ENCODE measurements at places on chromosomes 3 and 15.
A peak's percentile ranks its signal among the peaks of the same experiment; 100 is the strongest.

GRCh38 chr3:14144423-14145075 lies 19.7 kb downstream of the TMEM43 start:
- DNase-seq: peak; percentile 96

GRCh38 chr3:68973639-68974038 lies 39.8 kb downstream of the EOGT start:
- DNase-seq: no peak

DNA sequence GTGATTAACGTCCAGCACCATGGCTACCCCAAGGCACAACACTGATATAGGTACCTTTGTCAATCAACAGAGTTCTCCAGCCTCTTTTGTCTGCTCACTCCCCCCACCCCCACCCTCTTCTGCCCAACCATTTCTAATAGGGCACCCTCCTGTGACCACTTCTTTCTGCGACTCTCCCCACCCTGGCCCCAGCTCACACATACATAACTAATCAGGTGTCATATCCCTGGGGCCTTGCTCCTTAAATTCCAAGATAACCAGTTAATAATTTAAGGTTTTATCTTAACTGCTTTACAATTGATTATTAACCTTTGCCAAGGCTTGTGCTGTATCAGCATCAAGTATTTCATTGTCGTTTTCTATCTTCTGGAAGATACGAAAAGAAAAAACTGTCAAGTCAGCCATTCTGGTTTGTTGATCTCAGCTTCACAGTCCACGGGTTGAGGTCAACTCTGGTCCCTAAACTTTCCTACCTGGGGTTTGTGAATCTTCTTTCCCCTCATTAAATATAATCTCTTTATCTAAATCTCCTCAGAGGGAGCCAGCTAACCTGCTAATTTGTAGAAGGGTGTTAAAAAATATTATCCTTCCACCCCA lies 27.3 kb upstream of the SLC28A2 start:
- no peak for DNase-seq

GRCh38 chr15:62486041-62486440 lies 321.0 kb upstream of the C2CD4B start:
- DNase-seq: no peak
